Mesenteric fat pad (tissue), 1 donor: ENCODE measurements at places on chromosomes 3 and 15. TPM values are rescaled to one million over a fixed set of nuclear protein-coding genes. Genes with fewer than 3 reads are reported as not detected.

GRCh38 chr3:149701206-149701976, 43.6 kb upstream of the WWTR1 start:
- DNase-seq: no peak

The LHFPL4 gene
- not detected for total RNA-seq

GRCh38 chr15:68553994-68554720, 24.6 kb upstream of the CORO2B start:
- peak; percentile 59 for DNase-seq

- DNase-seq: no peak
These were observed 2.2 kb downstream of the NR2F2 start for GRCh38 chr15:96332637-96333121.

The CTXN2 gene
- total RNA-seq: not detected
